ENCODE measurements at places on chromosomes 4 and X. TPM values are rescaled to one million over a fixed set of nuclear protein-coding genes. Genes with fewer than 3 reads are reported as not detected.

- no peak for DNase-seq
Measured at GRCh38 chrX:14274691-14275090, 245.0 kb upstream of the GEMIN8 start.

DNA sequence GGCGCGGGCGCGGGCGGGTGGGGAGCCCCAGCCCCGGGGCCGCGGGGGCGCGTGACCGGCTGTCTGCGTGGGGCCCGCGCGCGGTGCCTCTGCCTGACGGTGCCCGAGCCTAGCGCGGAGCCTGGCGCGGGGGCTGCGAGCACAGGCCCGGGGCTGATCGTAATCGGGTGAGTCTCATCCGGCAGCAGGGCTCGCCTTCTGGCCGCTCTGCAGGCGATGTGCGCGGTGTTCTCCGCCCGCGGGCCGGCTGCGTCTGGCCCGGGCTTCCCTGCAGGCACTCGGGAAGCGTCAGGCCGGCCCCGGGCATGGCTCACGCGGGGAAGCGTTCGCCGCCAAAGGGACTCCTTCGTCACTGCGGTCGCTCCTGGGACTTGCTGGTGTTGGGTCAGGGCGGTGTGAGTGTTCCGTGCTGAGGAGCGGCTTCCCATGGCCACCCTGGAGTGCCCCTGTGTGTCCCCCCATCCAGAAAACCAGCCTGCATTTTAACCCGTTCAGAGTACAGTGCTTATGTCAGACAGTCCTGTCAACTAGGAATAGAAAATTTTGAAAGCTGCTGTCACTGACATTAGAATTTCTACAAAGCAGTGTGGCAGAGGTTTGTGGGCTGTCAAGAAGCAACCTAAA, 40.6 kb downstream of the FAM149A start:
- no peak for DNase-seq

- DNase-seq, result no peak
Measured at GRCh38 chr4:76673362-76673761, 224.6 kb downstream of the SOWAHB start.

The MAGEA2B gene
- total RNA-seq, result not detected

The JCHAIN gene
- total RNA-seq, result 337 TPM

Data from breast epithelium (tissue), 4 donors.